ENCODE measurements at places on chromosomes 11 and 22.

DNA sequence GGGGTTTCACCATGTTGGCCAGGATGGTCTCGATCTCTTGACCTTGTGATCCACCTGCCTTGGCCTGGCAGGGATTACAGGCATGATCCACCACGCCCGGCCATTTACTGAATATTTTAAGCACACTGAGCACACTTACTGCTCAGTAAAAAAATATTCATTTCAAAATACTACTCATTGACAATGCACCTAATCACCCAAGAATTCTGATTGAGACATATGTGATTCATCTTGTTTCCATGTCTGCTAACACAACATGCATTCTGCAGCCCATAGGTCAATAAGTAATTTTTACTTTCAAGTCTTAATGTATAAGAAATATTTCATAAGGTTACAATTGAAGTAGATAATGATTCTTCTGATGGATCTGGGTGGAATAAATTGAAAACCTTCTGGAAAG is 4.2 kb upstream of the OR52J3 start:
- DNase-seq, result no peak

GRCh38 chr11:128515826-128516778 is 71.3 kb downstream of the ETS1 start:
- no peak for DNase-seq

DNA sequence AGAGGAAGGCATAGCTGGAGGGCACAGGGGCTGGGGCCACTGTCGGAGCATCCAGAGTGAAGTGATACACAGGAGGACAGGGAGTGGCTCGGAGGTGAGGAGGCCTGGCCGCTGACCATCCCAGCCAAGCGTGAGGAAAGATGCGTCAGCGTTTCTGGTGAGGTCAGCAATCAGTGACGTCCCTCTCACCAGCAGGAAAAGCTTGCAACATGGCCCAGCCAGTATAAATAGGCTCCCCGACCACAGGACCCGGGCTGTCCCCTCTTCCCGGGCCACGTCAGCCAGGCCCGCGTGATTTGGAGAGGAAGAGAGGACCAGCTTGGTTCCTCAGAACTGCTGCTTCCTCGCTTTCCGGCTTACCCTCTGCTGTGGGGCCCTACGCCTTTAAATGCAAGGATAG is 4.2 kb upstream of the OSM start:
- DNase-seq, result no peak

- DNase-seq, result no peak
These were observed 5.3 kb upstream of the MALAT1 start for GRCh38 chr11:65493367-65494176.

DNA sequence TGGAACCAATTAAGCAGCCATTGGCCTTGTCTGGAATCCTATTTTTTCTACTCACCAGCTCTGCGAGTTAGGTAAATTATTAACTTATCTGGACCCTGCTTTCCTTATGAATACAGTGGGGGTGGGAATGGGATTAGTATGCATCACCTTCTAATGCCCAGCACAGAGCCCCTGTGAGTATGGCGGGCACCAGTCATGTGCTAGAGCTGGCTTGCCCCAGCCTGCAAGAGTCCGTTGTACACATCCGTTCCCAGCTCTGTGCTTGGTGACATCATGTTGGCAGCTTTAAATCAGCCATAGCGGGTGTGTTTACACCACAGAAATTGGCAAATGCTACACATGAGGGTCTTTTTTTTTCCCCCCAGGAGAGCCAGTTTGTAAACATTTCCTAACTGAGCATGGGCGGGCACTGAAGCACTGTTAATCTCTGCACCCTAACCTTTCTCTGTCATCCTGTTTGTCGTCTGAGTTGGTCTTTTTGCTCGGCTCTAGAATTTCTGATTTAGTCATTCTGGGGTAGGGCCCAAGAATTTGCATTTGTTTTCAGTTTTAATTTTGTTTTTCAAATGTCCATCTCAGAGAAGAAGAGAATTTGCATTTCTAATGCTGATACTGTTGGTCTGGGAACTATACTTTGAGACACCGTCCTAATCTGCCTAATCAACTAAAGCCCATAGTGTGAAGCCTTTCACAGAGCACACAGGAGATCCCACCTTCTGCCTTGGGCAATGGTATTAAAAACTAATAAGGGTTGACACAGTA is 130.3 kb upstream of the TBCEL start:
- DNase-seq, result no peak

DNA sequence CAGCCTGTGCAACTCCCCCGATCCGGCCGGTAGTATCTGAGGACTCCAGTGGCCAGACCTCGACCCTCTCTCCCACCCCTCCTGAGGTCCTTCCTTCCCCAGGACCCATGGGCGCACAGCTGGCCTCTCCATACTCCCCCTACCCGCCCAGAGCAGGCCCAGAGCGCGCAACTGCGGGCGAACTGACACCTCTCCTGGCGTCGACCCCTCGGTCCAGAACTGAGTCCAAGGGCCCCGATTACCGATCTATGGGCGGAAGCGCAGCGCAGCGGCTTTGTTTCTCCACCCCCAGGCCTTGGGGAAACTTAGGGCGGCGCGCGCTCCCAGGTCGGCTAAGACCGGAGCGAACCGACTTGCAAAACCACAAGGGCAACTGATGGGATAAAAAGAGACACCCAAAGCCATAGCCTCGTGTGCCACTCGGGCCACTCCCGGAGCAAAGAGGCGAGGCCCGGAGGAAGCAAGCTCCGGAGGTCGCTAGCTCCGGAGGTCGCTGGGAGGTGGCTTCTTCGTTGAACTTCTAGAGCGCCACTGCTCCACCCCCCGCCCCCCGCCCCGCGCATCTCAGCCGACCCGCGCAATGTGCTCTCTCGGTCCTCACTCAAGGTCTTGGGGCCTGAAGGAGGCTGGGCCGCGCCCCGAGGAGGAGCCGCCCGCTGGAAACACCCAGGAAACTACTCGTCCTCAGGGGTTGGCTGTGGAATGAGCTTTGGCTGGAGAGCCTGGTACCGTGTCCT is 9.8 kb upstream of the ALX4 start:
- DNase-seq, result no peak

GRCh38 chr11:20310137-20310536 is 53.4 kb upstream of the HTATIP2 start:
- no peak for DNase-seq

DNA sequence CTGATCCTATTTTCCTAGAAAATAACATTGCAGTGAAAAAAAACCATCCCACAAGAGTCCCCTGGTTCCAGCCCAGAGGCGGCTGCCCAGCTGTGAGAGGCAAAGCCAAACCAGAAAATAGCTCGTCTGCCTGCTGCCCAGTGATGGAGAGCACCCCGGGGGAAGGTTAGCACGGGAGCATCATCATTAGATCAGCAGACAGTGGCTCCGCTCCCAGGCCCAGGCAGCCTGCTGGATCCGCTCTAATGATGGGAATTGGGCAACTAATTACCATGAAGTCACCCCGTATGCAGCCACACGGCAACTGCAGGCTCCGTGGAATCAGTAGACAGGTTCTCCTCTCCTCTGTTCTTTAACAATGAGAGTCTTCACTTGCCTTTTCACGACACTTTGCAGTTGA is 17.1 kb upstream of the B3GAT1 start:
- DNase-seq, result no peak

DNA sequence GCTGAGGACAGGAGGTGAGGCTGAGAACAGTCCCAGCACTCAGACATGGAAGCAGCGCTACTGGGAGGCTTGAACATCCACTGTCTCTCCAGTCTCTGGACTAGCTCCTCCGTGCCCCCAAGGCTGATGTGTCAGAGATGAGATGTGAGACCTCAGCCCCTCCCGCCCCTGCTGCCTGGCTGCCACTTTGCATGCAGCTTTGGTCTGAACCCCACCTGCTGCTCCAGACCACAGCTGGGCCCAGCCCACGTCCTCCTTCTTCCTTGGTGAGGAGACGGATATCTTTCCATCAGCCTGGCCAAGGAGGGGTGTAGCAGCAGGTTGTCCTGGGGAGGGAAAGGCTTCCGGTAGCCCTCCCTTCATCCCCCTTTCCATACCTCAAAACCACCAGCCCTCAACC is 148.0 kb upstream of the B3GAT1 start:
- no peak for DNase-seq

- DNase-seq, result no peak
These were observed 183.9 kb upstream of the NCAM1 start for GRCh38 chr11:112777283-112777751.

- no peak for DNase-seq
These were observed 10.8 kb upstream of the SEC14L4 start for GRCh38 chr22:30516273-30516672.

GRCh38 chr22:24938741-24939341 is 7.7 kb downstream of the LHFPL7 start:
- no peak for DNase-seq

- no peak for DNase-seq
These were observed 9.6 kb upstream of the SCGB2A2 start for GRCh38 chr11:62260261-62260953.

- no peak for DNase-seq
These were observed 203.3 kb downstream of the MAML2 start for GRCh38 chr11:96139691-96140090.

DNA sequence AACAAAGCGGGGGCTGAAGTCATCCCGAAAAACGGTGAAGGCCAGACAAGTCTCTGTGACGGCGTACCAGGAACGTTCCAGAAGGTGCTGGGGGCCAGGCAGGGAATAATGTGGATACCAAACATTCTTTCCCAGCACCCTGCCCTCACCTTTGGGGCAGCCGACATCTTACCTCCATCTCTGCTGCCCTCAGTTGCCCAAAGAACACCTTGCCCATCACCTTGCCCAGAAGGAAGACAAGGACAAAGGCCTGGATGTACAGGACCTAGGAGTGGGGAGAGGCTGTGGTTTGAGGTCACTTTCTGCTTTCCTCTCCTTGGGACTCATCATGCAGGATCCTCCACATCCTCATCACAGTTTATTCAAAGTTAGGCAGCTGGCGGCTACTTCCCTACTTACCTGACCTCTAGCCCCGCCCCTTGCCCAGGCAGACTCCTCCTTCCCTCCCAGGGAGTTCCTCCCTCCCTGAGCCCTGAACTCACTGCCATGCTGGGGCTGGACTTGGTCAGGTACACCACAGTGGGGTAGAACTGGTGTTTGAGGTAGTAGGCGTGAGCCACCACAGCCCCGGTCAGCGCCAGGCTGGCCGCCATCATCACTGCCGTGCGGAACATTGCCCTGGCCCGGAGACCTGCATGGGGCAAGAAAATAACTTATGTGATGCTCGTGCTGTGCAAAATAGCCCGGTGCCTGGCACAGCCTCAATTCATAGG is 1.2 kb downstream of the SYVN1 start:
- no peak for DNase-seq

DNA sequence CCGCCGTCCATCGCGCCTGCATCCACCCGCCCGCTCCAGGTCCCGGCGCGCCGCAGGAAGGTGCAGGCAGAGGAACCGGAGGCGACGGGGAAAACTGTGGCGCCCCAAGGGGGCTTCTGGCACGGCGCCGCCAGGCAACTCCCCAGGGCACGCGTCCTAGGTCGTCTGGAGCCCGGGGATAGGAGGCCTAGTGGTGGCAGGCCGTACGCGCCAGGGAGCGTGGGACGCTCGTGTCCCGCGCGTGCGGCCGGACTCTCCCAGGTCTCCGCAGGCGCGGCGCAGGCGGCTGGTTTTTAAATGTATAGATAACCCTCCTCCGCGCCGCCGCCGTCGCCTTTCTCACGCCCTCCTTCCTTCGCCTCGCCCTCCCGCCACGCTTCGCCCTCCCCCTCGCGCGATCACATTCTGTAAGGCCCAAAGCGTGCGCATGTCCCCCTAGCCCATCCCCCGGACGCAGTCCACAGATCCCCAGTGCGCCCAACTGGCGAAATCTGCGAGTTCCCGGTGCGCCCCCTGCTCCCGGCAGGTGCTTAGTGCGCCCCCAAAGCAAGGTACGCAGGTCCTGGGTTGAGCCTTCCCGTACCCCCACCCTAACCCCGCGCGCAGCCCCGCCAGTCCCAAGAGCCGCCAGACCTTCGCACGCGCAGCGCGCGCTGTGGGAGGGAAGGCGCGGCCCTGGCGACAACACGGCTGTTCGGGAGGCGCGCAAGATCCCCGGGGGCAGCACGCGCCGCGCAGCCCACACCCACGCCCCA is at the start of gene ASCL2:
Gene ASCL2 (minus strand): TSS at position 267 of the 755 bp plus-strand sequence. CDS start 256 bp downstream, at position 11.
- no peak for DNase-seq

DNA sequence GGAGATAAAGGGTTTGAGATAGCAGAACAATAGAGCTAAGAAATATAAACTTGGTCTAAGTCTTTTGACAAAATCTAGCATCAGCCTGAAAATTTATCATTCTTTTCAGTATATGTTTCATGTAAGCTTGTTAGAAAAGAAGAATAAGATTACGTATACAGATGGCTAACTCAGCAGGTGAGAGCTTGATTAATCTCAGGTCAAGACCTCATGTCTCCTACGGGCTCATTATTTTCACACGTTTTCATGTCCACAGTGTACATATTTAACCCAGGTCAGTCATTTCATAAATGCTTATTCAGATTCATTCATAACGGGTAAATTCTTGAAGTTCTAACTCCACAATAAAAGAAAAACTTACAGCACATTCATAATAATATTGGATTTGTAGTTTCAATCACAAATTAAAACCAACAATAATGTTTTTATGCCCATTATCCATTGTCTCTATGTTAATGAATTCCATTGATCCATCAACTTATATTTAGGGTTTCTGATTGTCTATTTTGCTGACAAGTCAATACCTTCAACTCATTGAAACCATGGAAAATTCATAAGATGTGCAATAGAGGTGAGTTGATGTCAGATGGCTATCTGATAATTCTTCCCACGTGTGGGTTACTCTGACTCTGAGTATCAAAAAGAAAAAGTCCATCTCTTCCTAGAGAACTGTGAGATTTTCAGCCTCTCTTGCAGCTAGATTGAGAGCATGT is 102.6 kb downstream of the CASP12 start:
- DNase-seq, result no peak

DNA sequence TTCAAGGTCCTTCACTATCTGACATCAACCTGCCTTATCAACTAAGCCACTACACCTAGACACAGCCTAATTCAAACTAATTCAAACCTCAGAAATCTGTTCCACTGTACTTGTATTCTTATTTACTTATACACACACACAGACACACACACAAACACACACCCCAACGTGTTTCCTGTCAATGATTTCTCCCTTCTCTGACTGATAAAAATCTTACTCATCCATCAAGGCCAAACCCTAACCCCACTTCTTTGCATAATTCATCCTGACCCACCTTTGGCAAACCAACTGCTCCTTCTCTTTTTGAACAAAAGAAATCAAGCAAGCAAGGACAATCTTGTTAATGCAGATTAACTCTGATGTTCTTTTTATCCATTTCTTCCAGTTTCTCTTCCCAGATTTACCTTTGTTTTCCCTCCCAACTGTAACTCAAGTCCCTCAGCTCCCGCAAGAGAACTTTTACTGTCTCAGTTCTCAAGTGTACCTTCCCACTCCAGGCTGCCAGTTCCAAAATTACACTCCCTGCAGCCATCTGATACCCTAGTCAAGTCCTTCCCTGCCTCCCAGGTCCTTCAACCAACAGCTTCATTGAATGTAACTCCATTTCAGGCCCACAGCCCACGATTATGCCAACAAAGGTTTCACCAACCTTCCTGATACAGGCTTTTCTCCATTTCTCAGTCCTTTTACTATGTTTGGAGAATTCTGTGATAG is 78.3 kb downstream of the PAK1 start:
- no peak for DNase-seq

GRCh38 chr11:66546368-66546965 is at the start of gene ACTN3:
Gene ACTN3 (plus strand): TSS chr11:66546903. CDS start chr11:66546938, 35 bp downstream.
- no peak for DNase-seq

GRCh38 chr11:20457001-20457799 is 69.7 kb downstream of the PRMT3 start:
- DNase-seq, result no peak

Data from stimulated activated CD8-positive, alpha-beta memory T cell treated with anti-CD3 and anti-CD28 coated beads, Interleukin-4, amount 100 ng/mL, for 24 hours (primary cell).